Thyroid gland (tissue), 4 donors: ENCODE measurements at places on chromosomes 3 and 15. TPM values are rescaled to one million over a fixed set of nuclear protein-coding genes. Genes with fewer than 3 reads are reported as not detected.

DNA sequence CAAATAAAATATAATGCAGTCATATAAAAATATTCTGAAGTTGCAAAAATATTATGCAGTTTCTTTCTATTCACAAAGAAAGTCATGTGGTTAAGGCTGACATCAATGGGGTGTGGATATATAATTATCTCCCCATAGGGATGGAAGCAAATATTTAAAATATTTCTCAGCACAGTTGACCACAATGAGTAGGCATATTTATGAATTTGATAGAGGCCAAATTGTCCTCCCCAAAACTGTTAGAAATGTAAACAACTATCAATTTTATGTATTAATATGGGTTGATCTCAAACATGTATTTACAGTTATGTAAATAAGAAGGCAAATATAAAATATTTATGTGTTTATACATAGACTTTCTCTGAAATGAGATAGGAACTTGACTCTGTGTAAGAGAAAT is 246.0 kb upstream of the CBLB start:
- H3K36me3 ChIP-seq = no peaks in the 10 kb centered on the region
- H3K4me1 ChIP-seq = no peaks in the 10 kb centered on the region
- H3K4me3 ChIP-seq = no peak overlapping the region
- no peaks in the 10 kb centered on the region for H3K27me3 ChIP-seq
- no peak for DNase-seq

TP63 gene
- total RNA-seq = 1.2 TPM

ITIH1 gene
- total RNA-seq = not detected

TPRG1 gene
- 9.2 TPM for total RNA-seq

DNA sequence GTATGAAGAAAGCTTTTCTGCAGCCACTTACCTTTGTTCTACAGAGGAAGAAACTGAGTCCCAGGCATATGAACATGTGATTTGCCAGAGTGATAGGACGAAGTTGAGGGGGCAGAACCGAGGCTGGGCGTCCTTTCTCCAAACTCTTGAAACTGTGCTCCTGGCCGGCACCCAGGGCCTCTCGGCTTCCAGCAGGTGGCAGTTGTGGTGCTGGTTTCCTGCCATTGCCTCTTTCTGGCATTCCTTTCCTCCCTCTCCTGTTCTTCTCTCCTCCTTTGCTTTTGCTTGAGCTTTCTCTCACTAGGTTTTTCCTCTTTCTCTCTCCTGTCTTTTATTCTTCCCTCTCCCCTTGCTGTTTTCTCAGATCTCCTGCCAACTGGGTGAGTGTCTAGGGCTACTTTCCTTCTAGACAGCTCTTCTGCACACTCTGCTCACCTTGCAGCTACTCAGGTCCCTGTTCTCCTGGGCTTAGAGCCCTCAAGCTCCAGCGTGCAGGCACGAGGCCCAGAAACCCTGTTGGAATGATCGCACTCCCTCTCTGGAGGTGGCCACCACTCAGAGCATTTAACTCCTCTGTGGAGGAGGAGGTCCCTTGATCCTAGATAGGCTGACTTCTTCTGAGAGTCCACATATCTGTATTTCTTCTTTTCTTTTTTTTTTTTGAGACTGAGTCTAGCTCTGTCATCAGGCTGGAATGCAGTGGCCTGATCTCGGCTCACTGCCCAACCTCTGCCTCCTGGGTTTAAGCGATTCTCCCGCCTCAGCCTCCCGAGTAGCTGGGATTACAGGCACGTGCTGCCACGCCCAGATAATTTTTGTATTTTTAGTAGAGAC is 26.2 kb downstream of the TRAK1 start:
- no peak overlapping the region for H3K27ac ChIP-seq
- DNase-seq = peak; percentile 87
- H3K4me1 ChIP-seq = peaks cover 50% of the 10 kb centered on the region
- no peak overlapping the region for H3K4me3 ChIP-seq
- no peaks in the 10 kb centered on the region for H3K36me3 ChIP-seq

GNAT1 gene
- not detected for total RNA-seq

MB21D2 gene
- 3.6 TPM for total RNA-seq
